ENCODE measurements at places on chromosomes 11 and 22. TPM values are rescaled to one million over a fixed set of nuclear protein-coding genes. Genes with fewer than 3 reads are reported as not detected.

GRCh38 chr11:13091804-13092203 is 82.7 kb downstream of the RASSF10 start:
- no peak for DNase-seq

DNA sequence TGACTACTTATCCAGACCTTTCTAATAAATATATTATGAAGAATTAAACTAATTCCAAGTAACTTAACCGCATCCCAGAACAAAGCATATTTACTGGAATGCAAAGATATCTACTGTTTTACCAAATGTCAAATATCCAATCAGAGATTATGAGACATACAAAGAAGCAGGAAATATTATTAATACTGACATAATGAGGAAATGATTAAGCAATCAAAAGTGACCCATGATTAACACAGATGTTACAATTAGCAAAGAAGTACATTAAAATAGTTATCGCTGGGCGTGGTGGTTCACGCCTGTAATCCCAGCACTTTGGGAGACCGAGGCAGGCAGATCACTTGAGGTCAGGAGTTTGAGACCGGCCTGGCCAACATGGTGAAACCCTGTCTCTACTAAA is 105.2 kb downstream of the WNT7B start:
- DNase-seq = no peak

RIC3 gene
- 18.9 TPM for total RNA-seq

GRCh38 chr11:117851852-117852251 is 24.6 kb downstream of the FXYD6 start:
- no peak for DNase-seq

- no peak for DNase-seq
These were observed 28.2 kb upstream of the MGAT3 start for GRCh38 chr22:39428597-39429071.

GRCh38 chr11:64043545-64043944 is 7.8 kb downstream of the FLRT1 start:
- DNase-seq = no peak

JHY gene
- total RNA-seq = 2.0 TPM

DNA sequence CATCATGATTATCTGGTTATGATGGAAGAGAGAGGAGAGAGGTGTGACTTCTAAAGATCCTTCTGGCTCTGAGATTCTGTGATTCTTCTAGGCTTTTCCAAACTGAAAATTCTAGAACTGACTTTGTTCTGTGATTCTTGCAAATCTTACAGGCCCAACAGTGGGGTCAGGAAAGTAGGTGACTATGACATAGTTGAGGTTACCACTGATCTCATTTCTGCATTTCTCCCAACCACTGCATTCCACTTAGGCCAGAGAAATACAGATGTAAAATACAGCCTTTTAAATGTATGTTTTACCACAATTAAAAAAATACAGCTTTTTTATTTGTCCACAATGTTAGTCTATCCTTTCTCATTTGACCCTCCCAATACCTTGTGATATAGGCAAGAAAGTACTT is 83.7 kb downstream of the STIM1 start:
- no peak for DNase-seq

GRCh38 chr11:91585035-91585801 is 639.4 kb upstream of the FAT3 start:
- no peak for DNase-seq

ASPHD2 gene
- total RNA-seq = 2.1 TPM

DNA sequence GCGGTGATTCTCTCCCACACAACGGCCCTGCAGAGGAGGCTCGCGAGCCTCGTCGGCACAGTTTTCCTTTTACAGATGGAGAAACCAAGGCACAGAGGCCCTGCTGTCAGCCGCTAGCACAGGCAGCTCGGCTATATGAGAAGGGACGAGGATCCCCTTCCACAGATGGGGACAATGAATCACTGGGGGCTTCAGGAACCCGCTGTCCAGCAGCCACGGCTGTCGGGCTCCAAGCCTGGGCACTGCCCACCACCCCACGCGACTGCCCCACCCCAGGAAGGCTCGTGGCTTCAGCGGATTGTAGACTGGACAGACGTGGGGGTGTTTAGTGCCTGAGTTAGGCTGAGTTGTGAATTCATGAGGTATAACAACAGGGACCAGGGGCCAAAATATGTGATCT is 17.2 kb upstream of the FGF3 start:
- no peak for DNase-seq

ARL14EP gene
- 24.7 TPM for total RNA-seq

GRCh38 chr22:47533961-47534803 is 771.7 kb downstream of the TBC1D22A start:
- no peak for DNase-seq

TSKU gene
- 80.7 TPM for total RNA-seq

- no peak for DNase-seq
These were observed 30.9 kb downstream of the TRPC6 start for GRCh38 chr11:101552888-101553287.

RNF215 gene
- 10.0 TPM for total RNA-seq

DNA sequence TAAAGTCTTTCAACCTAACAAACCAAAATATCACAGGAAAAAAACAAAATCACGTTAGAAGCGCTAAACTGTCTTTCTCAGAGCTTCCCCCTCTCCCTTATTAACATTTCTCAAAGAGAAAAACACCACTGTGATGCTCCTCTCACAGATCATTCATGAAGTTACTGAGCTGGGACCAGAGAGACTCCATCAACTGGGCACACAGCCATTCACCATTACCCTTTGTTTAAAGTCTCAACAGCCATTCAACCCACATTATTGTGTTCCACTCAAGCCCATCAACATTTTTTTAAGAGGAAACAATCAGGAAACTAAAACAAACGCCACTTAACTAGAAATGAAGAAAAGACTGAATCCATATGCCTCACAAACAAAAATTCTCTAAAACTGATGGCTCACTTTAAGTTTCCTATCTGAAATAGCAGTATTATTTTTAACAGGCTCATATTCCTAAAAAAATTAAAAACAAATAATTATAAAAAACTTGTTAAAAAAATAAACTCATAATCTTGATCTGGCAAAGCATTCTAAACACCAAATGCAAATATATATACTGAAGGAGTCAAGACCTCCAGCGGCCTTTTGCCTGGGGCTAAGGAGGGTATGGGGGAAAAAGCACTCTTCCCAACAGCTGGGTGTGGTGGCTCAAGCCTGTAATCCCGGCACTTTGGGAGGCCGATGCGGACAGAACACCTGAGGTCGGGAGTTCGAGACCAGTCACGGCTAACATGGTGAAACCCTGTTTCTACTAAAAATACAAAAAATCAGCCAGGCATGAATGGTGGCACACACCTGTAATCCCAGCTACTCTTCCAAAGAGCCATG is 14.0 kb downstream of the CELF1 start:
- DNase-seq = no peak

DNA sequence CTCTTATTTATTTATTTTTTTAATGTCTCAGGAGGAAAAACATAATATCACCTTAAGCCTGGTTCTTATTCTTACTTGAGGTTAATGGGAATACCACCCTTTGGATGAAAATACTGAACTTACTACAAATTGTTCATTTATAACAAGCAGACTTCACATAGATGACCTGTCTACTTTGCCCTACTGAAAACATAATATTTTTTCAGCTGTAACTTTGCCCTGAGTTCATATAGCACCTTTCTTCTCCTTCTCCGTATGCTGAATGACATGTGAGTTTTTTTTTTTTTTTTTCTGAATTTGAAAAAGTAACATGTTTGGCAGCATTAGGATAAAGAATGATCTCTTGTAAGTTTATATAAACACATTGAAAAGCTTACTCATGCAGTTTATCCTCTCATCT is 186.8 kb downstream of the TMEM135 start:
- no peak for DNase-seq

RAD9A gene
- total RNA-seq = 42.9 TPM
